ENCODE measurements at places on chromosomes 16 and 17.

- no peak for DNase-seq
These were observed 986 bp downstream of the FA2H start for GRCh38 chr16:74773446-74774222.

GRCh38 chr16:2969545-2970521 is 685 bp downstream of the PAQR4 start:
- peak; percentile 48 for DNase-seq

DNA sequence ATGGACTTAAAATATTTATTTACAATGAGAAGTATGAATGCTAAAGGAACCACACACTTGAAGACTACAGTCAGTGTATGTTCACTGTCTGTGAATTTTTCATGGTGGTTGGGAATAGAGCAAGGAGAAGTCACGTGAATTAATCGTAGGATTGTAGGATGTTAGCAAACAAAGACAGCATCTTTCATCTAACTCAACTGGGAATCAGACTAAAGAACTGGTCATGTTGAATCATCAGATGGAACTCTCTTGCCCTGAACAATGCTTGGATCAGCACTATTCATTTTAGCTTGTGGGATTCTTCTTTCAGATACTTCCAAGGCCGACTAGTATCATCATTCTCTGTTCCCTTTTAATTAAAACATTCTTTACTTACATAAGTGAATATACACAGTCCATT is 18.1 kb downstream of the KCNJ2 start:
- no peak for DNase-seq

DNA sequence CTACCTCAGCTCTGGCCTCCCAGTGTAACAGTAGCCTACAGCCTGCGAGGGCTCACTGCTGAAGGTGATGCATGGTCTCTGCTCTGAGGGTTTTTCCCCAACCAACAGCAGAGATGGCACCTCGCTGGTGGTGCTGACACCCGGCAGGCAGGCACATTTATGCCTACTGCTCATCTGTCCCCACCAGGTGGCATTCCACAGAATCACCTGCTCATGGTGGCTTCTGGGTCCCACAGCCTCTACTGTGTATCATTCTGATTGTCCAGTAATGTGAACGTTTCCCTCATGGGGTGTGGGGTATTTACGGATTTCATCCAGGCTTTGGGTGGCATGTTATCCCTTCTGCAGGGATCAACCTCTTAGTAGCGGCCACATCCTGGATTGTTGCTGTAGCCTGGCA is 331.5 kb downstream of the SNX29 start:
- DNase-seq = no peak

All from activated T-helper 1 cell treated with Interleukin-2 at 50 U/mL for 16 hours (primary cell).